ENCODE measurements at places on chromosomes 4 and X. TPM values are rescaled to one million over a fixed set of nuclear protein-coding genes. Genes with fewer than 3 reads are reported as not detected.
A peak's percentile ranks its signal among the peaks of the same experiment; 100 is the strongest.

DNA sequence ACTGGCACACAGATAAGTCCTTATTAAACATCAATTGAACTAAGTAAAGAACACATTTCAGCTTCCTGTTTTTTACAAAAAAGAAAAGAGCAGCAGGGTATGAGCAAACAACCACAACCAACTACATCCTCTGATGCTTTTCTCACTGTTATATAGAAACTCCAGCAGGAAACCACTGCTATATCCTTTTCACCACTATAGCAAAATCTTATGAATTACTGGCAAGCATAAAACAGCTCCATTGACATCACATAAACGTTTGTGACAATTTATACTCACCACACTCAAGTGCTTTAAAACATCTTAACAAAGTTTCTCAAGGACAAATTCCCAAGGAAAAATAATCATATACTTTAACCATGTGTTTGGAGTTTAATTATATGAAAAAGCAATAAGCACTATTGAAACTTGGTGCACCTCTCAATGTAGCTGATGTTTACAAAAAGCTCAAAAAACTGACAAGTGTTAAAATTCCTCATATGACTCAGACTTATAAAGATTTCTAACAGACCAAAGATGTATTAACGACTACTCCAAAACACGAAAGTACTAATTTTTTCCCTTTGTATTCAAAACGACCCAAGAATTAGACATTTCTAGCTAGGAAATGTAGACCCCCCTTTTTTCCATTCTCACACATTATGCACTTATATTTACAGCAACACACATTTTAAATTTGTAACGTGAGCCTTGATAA is 12.9 kb downstream of the GPRIN3 start:
- no peak for DNase-seq

DNA sequence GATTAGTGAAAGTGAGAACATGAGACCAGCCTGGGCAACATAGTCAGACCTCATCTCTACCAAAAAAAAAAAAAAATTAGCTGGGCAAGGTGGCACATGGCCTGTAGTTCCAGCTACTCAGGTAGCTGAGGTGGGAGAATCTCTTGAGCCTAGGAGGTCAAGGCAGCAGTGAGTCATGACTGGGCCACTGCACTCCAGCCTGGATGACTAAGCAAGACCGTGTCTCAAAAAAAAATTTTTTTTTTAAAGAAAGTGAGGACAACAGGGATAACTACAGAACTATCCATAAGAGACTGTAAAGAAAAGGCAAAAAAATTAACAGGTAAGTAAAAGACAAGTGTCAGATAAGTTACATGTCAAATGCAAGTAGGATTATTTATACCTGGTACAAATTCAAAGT is 13.5 kb upstream of the SPP1 start:
- DNase-seq = peak; percentile 52

SHISA3 gene
- total RNA-seq = not detected

DNA sequence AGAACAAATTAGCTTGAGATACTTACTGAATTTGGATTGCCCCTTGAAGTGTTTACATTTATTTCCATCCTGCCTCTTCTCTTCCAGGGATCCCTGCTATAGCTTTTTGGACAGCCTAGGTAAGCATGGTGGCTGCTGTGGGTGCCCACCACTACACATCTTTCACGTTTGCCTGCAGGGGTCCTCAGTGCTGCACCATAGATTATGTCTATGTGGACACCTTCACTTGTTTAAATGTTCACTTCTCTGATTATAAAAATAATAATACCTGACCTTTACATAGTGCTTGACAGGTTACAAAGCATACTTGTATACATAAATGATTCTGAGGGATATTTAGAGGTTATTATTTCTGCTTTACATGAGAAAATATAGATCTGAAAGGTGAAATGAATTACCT is 67.9 kb upstream of the SLC4A4 start:
- no peak for DNase-seq

RRH gene
- not detected for total RNA-seq

DNA sequence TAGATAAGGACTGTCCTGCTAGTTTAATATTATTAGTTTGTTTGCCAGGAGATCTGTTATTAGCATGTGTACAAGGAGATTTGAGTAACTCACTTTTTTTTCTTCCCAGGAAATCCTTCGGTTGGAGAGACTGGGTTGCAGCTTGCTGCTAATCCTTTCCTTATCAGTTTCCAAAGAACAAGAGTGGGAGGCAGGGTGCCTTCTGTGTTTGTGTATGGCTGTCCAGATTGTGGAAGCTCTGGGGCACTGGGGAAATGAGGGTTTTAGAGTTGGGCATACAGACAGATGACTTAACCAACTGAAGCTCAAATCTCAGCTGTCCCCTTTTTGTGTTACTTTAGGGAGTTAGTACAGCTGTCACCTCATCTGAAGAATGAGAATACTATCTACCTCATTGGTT is 12.6 kb upstream of the SUPT20HL1 start:
- DNase-seq = no peak

DNA sequence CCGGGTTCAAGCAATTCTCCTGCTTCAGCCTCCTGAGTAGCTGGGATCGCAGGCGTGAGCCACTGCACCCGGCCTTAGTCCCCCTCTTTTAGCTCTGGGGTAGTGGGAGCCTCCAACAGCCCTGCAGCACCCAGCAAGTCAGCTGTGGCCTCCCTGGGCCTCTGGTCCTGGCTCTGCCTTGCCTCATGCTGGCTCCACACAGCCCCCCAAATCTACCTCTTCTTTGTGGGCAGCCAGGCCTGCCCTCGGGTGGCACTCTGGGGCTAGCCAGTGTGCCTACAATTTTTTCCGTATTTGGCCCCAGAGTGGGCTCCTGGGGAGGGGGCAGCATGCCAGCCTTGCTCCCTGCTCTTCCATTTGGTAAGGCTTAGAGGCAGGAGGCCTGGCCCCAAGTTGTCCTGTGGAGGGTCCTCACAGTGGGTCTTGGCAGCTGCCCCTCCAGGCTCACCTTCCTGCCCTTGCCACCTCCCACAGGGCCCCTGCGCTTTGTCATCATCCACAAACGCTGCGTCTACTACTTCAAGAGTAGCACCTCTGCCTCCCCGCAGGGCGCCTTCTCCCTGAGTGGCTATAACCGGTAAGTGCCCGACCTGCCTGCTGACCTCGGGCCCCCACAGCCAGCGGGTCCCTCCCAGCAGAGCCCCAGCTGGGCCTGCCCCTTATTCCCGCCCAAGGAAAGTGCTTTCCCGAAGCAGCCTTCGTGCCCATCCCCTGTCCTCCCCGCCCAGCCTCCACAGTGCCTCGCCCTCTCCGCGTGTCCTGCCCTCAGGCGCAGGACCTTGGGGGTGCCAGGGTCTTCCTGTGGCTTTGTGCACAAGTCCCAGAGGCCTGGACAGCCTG is 21.0 kb upstream of the ADD1 start:
- no peak for DNase-seq

DNA sequence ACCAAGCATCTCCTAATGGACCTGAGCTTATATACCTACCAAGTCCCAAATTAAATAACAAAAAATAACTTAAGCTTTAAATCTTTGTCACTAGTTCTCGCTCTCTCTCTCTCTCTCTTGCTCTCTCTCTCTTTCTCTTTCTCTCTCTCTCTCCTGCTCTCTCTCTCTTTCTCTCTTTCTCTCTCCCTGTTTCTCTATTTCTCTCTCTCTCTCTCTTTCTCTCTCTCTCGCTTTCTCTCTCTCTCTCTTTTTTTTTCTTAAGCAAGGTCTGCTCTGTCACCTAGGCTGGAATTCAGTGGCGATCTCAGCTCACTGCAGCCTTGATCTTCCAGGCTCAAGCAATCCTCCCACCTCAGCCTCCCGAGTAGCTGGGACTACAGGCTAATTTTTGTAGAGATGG is 266.6 kb downstream of the BANK1 start:
- DNase-seq = no peak

GRCh38 chr4:77877771-77878565 is 15.3 kb downstream of the MRPL1 start:
- no peak for DNase-seq

DNA sequence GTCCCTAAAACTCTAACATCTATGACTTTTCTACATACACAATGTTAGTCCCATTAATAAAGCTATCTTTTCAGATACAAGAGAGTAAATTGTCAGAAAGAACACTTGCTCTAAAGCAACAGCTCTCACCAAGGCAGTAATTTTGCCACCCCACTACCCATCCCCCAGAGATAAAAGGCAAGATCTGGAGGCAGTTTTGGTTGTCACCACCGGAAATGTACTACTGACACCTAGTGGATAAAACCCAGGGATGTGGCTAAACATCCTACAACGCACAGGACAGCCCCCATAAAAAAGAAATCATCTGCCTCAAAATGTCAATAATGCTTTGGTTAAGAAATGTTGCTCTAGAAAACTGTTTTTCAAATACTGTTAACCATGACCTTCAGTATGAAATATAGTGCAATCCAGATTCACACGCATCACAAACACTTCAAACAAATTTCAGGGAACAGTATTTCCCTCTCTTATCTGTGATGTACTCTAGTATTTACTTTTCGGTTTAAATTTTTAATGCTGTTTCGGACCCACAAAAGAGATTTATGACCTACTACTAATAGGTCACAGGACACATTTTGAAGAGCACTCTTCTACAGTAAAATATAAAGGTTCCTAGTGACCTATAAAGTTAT is 5.1 kb downstream of the FBXL5 start:
- peak; percentile 49 for DNase-seq

TMSB15C gene
- total RNA-seq = 6.7 TPM

DNA sequence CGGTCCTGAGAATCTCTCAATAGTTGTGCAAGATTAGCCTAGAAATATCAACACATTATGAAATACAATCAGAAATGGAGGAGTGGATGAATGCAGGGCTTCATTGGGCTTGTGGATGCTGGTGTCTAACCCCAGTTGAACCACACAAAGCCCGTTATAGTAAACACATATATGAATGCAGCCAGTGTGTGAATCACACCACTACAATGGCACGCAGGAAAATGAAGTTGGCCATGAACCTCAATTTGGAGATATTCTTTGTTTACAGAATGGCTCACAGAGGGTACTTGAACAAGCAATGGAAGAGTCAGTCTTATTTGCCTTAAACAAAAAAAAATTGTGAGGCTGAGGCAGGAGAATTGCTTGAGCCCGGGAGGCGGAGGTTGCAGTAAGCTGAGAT is 57.8 kb downstream of the SOD3 start:
- DNase-seq = no peak

CXCL1 gene
- total RNA-seq = 11.7 TPM

GRCh38 chr4:122832732-122833131 is 6.1 kb downstream of the FGF2 start:
- no peak for DNase-seq

TMEM47 gene
- total RNA-seq = 11.9 TPM

DNA sequence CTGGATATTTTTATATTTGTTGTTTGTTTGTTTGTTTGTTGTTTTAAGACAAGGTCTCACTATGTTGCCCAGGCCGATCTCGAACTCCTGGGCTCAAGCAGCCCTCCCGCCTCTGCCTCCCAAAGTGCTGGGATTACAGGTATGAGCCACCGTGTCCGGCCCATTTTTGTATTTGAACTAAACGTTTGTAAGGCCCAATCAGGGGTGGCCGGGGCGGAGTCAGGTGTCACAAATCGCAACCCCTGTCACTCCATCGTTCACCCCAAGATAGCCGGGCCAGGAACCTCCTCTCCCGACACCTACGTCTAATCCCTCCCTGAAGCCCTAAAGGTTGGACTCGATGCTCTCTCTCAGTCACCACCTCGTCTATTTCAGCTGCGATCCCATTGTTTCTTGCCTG is 722 bp upstream of the EFHC2 start:
- DNase-seq = no peak

TCEAL2 gene
- total RNA-seq = not detected

CXCL8 gene
- total RNA-seq = 1.0 TPM

DNA sequence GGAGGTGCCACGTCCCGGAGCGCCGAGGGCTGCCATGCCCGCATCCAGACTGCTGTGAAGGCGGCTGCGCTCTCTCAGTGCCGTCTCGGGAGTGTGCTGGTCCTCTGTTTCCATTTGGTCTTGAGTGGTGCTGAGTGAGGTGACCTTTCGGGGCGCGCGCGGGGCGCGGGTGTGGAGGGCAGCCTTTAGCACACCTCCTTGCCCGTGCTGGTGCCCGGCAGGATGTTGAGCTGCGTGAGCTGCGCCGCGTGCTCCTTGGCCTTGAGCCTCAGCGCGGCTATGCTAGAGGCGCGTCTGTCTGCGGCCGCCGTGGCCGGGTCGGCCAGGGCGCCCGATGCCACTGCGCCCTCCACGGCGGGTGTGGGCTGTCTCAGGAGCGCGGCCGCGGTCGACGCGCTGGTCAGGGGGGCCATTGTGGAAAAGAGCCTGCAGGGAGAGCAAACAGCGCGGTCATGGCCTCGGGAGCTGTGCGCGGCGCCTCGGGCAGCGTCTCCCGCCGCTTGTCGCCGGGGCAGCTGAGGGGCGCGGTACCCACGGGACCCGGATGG is 11.2 kb downstream of the ARX start:
- no peak for DNase-seq

SH3BGRL gene
- 107 TPM for total RNA-seq

- DNase-seq = peak; percentile 61
These were observed 1197.2 kb downstream of the PCDH7 start for GRCh38 chr4:31917334-31917733.

NIPAL1 gene
- total RNA-seq = 11.7 TPM

ADH6 gene
- not detected for total RNA-seq

MAGEA4 gene
- not detected for total RNA-seq

- no peak for DNase-seq
These were observed 646 bp upstream of the GSX2 start for GRCh38 chr4:54099287-54099747.

SPANXN3 gene
- total RNA-seq = not detected

PRSS12 gene
- 70.8 TPM for total RNA-seq

DNA sequence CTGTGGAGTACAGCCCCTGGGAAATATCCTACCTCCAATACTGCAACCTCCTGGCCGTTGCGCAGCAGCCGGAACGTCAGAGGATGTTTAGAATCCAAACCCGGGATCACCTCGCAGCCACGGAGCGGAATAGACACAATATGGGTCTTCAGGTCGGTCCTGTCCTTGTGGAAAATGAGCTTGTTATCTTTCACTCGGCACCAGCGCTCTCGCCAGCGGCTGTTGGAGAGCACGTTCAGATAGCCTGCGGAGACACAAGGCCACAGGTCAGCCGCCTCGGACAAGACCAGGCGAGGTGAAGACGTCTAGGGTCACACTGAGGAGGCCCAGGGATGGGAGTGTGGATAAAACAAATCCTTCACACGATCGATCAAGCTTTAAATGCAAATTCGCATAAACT is 139.3 kb downstream of the AFAP1 start:
- no peak for DNase-seq

NPNT gene
- not detected for total RNA-seq

DNA sequence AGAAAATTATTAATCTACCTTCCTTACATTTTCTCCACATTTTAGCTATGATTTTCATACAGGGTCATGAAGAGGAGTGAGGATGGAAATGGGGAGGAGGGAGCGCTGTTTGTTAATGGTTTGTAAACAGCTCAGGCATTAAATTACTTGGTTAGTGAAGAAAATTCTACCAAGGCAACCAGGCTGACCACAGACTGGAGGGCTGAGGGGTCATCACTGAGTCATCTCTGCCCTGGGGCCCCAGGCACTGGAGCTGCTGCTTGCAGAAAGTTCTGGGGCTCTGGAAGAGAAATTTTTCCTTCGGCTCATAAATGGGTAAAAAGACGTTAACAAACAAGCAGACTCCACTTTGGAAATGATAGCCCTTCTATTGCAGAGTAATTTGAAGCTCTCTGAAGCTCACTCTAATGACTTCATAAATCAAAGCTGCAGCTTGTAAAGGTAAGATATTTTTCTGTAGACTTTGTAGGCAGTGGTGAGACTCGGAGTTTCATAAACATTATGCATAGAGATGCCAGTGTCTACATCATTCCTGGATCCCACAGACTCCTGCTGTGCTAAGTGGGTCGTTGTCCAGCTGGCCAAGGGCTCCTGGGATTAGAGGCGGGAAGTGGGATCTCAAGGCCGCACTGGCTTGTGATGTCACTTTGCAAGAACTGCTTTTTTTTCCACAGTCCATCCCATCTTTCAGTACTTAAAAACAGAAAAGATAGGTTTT is 159.6 kb downstream of the PTTG2 start:
- peak; percentile 83 for DNase-seq

ZNF711 gene
- total RNA-seq = 0.87 TPM

ZNF827 gene
- total RNA-seq = 14.5 TPM

All from mammary epithelial cell (primary cell).